ENCODE measurements at places on chromosomes 1 and 21.

- no peak for DNase-seq
Measured at GRCh38 chr1:117093870-117094621, 27.5 kb downstream of the TRIM45 start.

- no peak for DNase-seq
Measured at GRCh38 chr1:27656157-27656893, 15.7 kb downstream of the IFI6 start.

DNA sequence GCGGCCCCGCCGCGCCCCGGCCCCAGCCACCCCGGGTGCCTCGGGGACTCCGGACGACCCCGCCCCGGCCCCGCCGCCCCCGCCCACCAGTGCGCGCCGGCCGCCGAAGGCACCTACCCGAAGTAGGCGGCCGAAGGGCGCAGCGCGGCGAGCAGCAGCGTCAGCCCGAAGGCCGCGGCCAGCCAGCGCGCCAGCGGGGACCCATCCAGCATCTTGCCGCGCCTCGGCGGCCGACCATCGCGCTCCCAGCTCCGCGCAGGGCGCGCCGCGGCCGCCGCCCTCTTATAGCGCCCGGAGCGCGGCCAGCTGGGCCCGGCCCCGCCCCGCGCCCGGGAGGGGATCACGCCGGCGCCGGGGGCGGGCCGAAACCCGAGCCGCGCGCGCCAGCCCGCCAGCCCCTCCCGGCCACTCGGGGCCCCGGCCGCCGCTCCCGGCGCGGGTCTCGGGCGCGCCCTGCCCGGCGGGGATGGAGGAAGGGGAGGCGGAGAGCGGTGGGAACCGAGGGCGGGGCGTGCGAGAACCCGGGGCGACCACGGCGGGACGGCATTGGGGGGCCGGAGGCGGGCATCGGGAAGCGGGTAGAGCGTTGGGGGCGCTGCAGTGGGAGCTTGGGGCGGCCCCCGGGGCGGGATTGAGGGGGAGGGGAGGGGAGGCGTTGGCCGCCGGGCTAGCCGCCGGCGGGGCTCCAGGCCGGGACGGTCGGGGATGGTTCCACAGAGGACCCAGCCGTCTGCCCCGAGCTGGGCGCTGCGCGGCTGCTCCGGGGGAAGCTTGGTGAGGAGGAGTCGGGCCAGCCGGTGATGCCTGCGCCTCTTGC lies at the start of gene WNT9A:
WNT9A (minus strand) TSS at position 257 of the 817 bp plus-strand sequence; CDS start at position 212, 45 bp downstream.
- no peak for DNase-seq

DNA sequence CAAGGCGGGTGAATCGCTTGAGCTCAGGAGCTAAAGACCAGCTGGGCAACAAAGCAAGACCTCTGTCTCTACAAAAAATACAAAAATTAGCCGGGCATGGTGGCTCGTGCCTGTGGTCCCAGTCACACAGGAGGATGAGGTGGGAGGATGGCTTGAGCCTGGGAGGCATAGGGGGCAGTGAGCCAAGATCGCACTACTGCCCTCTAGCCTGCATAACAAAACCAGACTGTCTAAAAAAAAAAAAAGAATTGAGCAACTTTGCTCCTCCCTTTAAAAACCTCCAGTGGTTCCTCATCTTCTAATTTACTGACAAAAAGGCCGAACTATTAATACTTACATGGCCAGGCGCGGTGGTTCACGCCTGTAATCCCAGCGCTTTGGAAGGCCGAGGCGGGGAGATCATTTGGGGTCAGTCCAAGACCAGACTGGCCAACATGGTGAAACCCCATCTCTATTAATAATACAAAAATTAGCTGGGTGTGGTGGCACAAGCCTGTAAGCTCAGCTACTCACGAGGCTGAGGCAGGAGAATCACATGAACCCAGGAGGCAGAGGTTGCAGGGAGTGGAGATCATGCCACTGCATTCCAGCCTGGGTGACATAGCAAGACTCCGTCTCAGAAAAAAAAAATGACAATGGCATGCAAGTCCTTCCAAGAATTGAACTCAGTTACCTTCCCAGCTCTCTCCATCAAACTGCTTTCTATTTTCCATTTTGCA lies 4.4 kb downstream of the ACBD3 start:
- DNase-seq, result no peak

GRCh38 chr1:205495237-205495823 lies 9.1 kb upstream of the CDK18 start:
- no peak for DNase-seq

DNA sequence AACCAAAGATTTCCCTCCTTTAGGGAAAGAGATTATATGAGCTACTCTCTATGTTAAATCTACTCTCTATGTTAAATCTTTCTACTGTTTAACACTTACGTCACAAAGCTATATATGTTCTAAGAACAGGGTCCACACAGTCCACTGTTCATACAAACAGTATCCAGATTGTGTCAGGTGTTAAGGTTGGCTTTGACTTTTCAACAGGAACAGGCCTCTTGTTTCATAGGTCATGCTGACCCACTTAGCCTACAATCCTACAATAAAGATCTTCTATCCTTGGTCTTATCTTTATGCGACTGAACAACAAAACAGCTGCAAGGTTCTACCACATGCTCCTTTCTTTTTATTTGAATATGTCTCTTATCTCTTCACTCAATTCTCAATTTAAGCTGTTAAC lies 134.9 kb downstream of the LTN1 start:
- DNase-seq, result no peak
